ENCODE measurements at places on chromosomes 7 and 10.

GRCh38 chr10:740936-741431 lies 51.5 kb upstream of the DIP2C start:
- no peak for DNase-seq

DNA sequence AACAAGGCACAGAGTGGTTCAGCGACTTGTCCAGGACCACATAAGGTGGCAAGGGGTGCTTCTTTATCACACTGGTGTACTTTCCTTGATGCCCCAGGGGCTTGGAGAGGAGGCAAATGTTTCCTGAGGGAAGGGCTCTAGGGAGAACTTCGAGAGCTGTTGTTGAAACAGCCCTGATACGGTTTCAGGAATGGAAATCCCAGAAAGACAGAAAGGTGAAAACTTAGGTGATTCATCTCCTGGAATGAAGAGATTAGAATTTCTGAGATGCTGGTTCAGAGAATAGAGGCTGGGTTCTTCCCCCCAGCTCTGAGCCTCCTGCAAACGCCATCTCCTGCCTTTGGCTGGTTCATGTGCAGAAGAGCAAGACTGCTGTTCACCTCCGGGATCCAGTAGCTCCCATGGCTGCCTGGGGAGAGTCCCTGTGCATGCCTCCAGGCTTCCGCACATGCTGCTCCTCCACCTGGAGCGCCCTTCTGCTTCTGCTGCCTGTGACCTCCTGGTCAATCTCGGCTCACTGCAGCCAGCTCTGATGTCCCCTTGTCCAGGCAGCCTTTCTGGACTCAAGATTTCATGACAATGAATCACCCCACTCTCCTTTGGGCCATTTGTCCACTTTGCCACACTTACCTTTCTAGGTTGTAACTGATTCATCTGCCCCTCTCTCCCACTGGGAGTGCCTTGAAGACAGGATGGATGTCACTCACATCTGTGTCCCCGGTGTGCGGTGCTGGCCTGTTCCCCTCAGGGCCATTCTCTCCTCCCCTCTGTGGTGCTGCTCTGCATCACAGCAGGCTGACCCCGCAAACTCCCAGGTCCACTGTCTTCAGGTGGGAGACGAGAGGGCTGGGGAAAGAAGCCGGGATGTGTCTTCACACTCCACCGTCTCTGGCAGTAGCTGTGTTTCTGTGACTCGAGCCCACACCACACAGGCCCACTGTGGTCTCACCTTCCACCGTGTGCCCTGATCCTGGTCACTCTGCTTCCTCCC lies 3.6 kb upstream of the CDH23 start:
- no peak for DNase-seq

DNA sequence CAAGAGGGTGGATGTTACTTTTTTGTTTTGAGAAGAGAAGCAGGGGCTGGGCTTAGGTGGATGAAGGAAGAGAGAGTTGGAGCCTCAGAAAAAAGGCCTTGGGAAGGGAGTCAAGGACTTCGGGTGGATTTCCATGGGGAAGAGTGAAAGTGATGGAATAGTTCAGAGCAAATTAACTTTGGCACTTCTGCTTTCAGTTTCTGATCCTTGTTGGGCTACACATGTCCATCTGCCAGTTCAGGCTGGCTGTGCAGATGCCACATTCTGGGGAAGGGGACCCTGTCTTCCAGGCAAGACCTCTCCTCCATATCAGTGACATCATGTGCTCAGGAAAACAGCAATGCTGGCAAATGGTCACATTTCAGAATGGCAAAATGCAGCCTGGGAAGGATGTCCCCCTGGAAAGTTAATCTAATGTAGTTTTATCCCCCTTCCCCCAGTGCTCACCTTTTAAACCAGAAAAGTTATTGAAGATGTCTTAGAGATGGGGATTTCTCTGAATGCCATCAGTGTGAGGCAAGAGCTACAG lies 86.0 kb downstream of the WDFY4 start:
- no peak for DNase-seq

- DNase-seq: no peak
Observed at GRCh38 chr10:127993056-127993690, 86.3 kb downstream of the PTPRE start.

DNA sequence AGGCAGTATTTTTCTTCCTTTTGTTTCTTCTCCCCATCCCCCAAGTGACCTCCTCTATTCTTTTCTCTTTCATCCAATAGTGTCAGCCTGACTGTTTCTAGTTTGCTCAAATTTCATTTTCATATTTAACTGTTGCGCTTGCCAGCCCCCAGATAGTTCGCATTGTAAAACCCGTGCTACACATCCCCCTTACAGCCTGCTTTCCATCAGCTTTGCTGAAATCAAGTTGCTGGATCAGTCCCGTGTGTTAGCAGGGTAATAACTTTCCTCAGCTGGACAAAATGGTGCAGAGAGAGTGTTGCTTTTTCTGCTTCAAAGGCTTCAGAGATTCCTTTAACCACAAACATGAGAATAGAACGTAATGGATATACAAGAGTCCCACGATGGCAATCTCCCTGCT lies 180.6 kb upstream of the NPVF start:
- DNase-seq: no peak

GRCh38 chr7:80334196-80334595 lies 177.7 kb downstream of the GNAT3 start:
- DNase-seq: no peak

GRCh38 chr7:119351320-119351719 lies 921.7 kb upstream of the KCND2 start:
- no peak for DNase-seq

DNA sequence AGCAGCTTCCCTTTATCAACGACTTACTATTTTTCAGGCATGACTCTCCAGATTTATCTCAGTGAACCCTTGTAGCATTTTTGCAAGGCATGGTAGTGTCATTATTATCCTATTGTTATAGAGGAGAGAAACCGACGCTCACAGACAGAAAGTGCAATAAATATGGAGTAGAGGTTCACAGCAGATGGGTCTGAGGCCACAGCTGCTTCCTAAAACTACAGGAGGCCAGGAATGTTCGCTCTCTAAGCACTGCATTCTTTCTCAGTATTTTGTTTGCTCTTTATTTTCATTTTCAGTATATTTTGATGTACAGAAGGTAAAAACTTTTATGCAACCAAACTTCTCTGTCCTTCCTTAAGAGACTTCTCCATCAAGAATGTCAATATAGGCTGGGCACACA lies 4.5 kb upstream of the AEBP1 start:
- DNase-seq: no peak

GRCh38 chr7:23712368-23713284 lies 2.6 kb downstream of the STK31 start:
- DNase-seq: peak; percentile 65

DNA sequence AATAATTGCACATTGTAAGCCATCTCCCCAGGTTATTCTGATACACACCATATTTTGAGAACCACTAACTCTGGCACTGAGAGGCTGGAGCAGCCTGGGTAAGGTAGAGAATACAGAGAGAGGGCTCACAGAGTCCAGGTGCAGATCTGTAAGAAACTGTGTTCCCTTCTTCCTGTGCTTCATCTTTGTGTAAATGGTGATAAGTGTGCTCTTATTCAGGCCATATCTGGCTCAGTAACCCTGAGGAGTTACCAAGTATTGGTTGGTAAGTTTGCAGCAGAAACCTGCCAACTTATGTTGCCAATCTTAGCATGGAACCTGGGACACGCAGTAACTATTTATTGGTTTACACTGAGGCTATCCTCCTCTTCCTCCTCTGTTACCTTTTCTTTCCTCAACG lies 16.2 kb upstream of the ICA1 start:
- DNase-seq: no peak

- DNase-seq: no peak
Observed at GRCh38 chr10:62534031-62534430, 159.9 kb downstream of the ZNF365 start.

DNA sequence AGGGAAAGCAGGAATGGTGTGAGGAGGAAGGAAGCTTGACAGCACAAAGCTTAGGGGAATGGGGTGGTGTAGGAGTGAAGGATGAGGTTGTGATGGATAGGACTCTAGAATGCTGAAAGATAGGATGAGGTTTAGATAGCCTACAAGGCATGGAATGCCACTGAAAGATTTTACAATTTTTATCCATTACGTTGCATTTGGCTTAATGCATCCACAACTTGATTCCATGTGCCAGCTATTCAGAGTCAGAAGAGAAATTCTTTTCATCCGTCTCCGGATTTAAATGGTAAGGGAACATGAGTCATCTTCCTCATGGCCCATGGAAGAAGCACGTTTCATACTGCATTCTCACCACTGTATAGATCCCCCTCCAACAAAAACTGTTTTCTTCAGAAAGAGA lies 212.4 kb upstream of the BMPER start:
- no peak for DNase-seq

GRCh38 chr7:47884675-47885074 lies 63.6 kb downstream of the PKD1L1 start:
- no peak for DNase-seq

GRCh38 chr7:35865287-35865686 lies 64.4 kb downstream of the SEPTIN7 start:
- no peak for DNase-seq

DNA sequence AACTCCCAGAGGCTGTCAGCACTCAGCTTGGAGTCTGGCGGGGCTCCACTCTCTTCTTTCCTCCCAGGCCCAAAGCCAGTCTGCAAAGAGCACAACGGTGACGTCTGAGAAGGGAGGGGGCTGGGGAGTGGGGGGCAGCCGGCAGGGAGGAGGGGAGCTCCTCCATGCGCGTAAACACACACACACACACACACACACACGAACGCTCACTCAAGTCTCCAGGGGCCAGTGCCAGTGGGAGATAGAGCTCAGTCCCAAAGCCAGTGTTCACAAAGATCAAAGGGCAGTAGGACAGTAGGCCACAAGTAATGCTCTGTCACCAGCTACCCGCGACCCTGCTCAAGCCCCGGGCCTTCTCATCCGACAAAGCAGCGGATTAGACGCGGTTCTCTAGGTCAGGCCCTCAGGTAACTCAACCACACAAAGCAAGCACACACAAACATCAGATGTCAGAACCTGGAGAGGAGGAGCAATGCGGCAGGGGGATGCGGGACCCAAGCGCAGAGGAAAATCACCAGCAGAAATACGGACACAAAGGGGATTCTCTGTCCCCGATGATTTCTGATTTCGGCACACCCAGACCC lies 19.9 kb downstream of the TCAF1 start:
- DNase-seq: no peak

- DNase-seq: no peak
Observed at GRCh38 chr10:28807760-28808613, 130.7 kb downstream of the BAMBI start.

DNA sequence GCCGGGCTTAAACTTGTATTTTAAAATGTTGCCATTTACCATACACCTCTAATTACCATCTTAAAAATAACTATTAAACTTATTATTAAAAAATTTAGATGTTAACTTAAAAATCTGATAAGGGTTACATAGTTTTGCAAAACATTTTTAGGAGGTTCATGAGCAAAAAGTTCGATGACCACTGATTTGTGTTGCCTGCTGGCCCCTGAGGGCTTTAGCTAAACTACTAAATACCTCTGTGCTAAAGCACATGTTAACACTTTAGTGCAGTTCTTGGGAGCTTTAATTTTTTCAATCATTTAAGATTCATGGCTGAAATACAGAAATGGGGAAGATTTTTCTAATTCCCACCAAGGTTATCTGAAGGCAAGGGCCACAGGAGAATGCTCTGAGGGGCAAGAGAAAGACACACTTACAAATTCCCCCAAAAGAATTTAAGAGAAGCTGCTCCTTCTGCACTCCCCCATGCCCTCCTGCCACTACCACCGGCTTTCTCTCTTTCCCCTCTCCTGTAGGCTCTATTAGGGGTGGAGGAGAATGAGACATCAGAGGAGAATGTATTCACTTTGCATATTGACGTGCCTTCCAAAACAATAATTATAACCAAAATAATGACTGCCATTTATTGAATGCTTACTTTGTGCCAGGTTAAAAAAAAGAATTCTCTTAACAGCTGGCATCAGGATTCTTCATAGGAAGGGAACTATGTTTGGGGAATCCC lies 106.2 kb downstream of the RTKN2 start:
- DNase-seq: no peak

GRCh38 chr7:143360788-143361551 lies 1.5 kb downstream of the FAM131B start:
- no peak for DNase-seq

DNA sequence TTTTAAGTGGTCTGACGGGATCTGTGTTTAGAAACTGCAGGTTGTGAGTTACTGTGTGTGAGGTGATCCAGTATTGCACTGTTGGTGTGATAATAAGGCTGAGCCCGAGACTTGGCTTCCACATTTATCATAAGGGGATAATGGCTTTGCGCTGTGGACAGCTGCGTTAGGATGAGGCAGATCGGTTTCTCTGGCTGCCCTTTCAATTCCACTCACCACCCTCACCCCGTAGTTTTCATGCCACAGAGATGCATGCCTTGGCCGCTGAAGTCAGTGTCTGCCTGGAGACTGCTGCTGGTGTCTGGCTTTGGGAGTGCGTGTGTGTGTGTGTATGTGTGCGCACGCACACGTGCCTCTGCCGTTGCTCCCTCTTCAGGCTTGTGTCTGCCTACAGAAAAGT lies 273.0 kb downstream of the CCDC3 start:
- no peak for DNase-seq

- no peak for DNase-seq
Observed at GRCh38 chr7:140557809-140558518, 78.7 kb upstream of the MKRN1 start.

GRCh38 chr7:78734626-78735025 lies 718.8 kb downstream of the MAGI2 start:
- DNase-seq: peak; percentile 6

GRCh38 chr10:93826355-93826754 lies 67.4 kb upstream of the SLC35G1 start:
- peak; percentile 74 for DNase-seq
